Right ventricle myocardium inferior (tissue), 1 donor: ENCODE measurements at places on chromosomes 11 and 22. TPM values are rescaled to one million over a fixed set of nuclear protein-coding genes. Genes with fewer than 3 reads are reported as not detected.

DNA sequence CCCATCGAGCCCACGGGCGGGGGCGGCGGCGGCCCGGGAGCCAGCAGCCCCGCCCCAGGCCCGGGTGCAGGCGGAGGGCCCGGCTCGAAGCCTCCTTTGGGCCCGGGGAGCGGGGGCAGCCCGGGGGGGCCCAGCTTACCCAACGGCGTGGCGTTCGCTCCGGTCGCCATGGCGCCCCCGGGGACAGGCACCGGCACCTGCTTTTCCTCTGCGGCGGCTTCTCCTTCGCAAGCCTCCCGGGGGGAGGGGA is 194 bp downstream of the SF1 start:
- DNase-seq: no peak

DNA sequence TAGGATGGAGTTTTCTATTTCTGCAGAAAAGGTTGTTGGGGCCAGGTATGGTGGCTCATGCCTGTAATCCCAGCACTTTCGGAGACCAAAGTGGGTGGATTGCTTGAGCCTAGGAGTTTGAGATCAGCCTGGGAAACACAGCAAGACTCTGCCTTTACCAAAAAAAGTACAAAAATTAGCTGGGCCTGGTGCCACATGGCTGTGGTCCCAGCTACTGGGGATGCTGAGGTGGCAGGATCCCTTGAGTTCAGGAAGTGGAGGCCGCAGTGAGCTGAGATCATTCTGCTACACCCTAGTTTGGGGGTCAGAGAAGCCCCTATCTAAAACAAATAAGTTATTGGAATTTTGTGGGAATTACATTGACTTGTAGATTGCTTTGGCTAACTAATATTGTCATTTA is 71.7 kb downstream of the FDX1 start:
- no peak for DNase-seq

GRCh38 chr11:72179804-72180396 is 12.0 kb upstream of the FOLR1 start:
- DNase-seq: no peak

GRCh38 chr22:47400701-47401591 is 638.5 kb downstream of the TBC1D22A start:
- no peak for DNase-seq

- DNase-seq: no peak
Observed at GRCh38 chr22:39374191-39374590, 24.4 kb downstream of the SYNGR1 start.

KCNJ1 gene
- total RNA-seq: not detected
